ENCODE measurements at places on chromosomes 2 and 18. TPM values are rescaled to one million over a fixed set of nuclear protein-coding genes. Genes with fewer than 3 reads are reported as not detected.

PLB1 gene
- 1.8 TPM for polyA plus RNA-seq

GRHL1 gene
- 13.5 TPM for polyA plus RNA-seq

PSD4 gene
- 5.8 TPM for polyA plus RNA-seq

FHL2 gene
- 74.8 TPM for polyA plus RNA-seq

CKAP2L gene
- 3.9 TPM for polyA plus RNA-seq

CDH20 gene
- not detected for polyA plus RNA-seq

TWIST2 gene
- 0.09 TPM for polyA plus RNA-seq

UCN gene
- polyA plus RNA-seq = 2.6 TPM

NEB gene
- polyA plus RNA-seq = 0.27 TPM

PDE6D gene
- 23.2 TPM for polyA plus RNA-seq

SFT2D3 gene
- polyA plus RNA-seq = 8.7 TPM

RND3 gene
- polyA plus RNA-seq = 0.24 TPM

SCN3A gene
- not detected for polyA plus RNA-seq

ATOH8 gene
- 0.22 TPM for polyA plus RNA-seq

FSHR gene
- polyA plus RNA-seq = not detected

UGT1A3 gene
- polyA plus RNA-seq = 0.39 TPM

LOXHD1 gene
- polyA plus RNA-seq = not detected

DNA sequence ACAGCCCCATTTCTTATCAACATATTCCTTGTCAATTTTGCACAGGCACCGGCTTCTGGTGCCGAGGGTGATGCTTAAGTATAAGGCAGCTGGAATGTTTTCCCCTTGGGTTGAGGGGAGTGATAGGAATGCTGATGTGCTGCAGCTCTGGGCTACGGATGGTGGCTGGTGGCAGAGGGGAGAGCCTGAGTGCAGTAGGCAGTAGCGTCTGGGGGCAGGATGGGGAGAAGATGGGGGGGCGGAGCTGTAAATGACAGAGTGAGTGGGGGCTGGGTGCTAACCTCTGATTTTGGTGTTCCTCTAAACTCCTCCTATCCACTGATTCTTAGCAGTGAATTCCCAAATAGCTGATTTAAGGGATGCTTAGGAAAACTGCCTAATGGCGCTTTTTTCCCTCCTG lies 20.7 kb downstream of the TMEM178A start:
- DNase-seq = no peak

DNA sequence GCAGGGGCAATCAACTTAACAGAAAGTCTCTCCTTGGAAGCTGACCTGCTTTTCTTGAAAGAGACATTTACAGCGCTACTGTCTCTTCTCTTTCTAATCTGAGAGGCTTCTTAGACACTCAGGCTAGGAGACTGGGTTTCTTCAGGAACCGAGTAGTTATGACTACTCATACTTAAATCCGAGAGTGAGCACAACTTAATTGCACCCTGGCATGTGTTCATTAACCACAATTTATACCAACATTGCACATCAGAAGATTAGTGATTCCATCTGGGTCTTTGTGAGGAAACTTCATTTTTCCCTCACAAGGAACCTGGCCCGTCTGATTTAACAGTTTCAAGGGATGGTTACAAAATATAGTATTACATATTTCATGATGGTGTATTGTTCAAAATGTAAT lies 176.9 kb downstream of the UBE2E3 start:
- no peak for DNase-seq

DNA sequence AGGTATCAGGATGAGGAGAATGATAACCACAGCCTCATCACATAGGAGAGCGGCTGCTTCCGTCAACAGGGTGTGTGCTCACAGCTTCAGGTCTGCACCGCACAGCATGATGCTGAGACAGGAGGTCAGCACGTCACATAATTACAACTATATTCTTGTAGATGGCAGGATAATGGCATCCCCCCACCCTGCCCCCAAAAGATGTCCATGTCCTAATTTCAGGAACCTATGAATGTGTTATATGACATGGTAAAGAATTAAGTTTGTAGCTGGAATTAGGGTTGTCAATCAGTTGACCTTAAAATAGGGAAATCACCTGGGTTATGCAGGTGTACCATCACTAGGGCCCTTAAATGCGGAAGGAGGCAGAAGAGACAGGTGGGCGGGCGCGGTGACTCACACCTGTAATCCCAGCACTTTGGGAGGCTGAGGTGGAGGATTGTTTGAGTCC lies 73.9 kb downstream of the ARL4C start:
- DNase-seq = no peak

GRCh38 chr18:60040971-60041370 lies 141.2 kb downstream of the PMAIP1 start:
- no peak for DNase-seq

- no peak for DNase-seq
Observed at GRCh38 chr2:2222931-2223330, 108.1 kb downstream of the MYT1L start.

DNA sequence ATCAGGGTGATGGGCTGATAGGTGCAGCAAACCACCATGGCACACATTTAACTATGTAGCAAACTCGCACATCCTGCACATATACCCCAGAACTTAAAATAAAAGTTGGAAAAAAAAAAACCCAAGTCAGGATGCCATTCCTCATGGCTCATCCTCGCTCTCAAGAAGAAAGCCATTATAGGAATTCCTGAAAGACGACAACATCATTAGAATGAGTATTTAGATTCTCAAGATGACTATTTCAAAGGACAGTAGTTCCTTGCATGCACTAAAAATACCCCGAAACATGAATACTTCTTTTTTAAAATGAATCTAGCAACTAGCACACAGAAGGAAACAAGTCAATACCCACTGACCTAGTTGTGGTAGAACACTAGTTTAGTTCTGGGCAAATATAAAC lies 285.8 kb upstream of the REV1 start:
- no peak for DNase-seq

- DNase-seq = peak; percentile 49
Observed at GRCh38 chr18:74251297-74252038, 40.3 kb downstream of the CYB5A start.

- peak; percentile 52 for DNase-seq
Observed at GRCh38 chr18:9944805-9945204, 31.0 kb downstream of the VAPA start.

GRCh38 chr18:75003764-75004690 lies 204.9 kb downstream of the PTGR3 start:
- no peak for DNase-seq

- DNase-seq = no peak
Observed at GRCh38 chr2:171347591-171348032, 86.2 kb downstream of the METTL8 start.

DNA sequence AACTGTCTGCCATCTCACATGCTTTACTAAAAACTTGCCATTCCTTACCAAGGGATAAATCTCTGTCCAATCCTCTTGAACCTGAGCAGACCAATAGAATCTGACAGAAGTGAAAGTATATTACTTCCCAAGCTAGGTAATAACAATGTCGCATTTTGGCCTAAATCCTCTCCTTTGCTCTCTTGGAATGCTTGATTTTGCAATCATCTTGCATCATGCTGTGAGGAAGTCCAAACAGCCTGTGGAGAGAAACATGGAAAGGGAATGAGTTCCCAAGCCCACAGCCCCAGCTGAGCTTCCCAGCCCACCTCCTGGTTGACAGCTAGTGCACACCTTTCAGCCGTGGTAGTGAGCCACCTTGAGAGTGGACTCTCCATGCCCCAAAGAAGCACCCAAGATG lies 540.6 kb downstream of the STK39 start:
- peak; percentile 2 for DNase-seq

DNA sequence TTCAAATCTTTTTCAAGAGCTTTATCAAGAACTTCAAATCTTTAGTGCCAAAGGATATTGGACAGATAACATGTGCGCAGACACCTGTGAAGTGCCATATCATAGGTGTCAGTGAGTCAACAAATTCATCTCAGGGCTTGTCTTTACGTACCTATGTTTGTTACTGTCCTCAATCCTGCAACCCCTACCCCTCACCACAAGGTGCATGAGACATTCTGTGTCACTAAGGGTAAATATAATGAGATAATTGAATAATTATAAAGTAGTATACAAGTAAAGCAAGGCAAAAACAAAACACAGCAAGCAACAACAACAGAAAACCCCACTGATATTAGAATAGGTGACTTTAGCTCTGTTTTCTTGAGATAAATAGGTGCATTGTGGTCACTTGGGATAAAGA lies 1495.8 kb upstream of the TMEFF2 start:
- DNase-seq = no peak

DNA sequence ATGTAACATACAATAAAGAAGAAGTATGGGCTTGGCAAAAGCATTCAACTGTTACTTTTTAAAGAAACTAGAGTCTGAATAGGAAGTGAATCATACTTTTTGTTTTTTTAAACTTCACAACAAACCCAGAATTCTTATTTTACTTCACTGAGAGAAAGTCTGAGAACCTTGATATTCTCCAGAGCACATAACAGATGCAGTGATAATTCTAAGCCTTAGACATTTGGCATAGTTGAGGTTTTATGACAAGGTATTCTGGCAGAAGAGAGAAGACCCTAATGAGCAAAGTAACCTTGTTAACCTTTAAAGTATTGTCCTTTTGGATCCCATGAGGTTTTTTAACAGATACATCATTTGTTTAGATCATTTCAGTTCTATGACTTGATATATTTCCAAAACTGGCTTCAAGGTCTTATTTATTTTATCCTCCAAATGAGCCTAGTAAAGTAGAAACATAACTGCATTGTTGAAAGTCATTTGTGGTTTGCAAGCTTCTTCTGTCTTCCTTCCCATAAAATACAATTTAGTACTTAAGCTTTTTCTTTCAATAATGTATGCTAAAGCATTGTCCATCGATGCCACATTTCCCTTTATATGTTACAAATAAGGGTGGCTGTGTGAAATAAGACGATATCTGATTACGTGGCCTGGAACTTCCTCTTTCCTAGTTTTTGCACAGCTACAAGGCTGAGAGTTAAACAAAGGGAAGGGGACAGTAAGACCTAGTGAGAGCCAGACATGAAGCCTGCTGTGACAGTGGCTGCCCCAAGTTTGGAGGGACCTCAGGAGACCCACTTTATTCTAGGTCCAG lies 86.1 kb upstream of the ITPRID2 start:
- DNase-seq = no peak

- DNase-seq = no peak
Observed at GRCh38 chr18:5413447-5413846, 117.9 kb upstream of the ZBTB14 start.

- no peak for DNase-seq
Observed at GRCh38 chr2:224492531-224492930, 90.6 kb upstream of the FAM124B start.

- no peak for DNase-seq
Observed at GRCh38 chr2:9800639-9800974, 42.7 kb upstream of the TAF1B start.

- DNase-seq = peak; percentile 18
Observed at GRCh38 chr2:44362207-44363015, 664 bp downstream of the CAMKMT start.

- no peak for DNase-seq
Observed at GRCh38 chr2:43482961-43483360, 112.9 kb downstream of the THADA start.

Data from HepG2 (cell line).